PC-9 (cell line): ENCODE measurements at places on chromosomes 7 and 10. TPM values are rescaled to one million over a fixed set of nuclear protein-coding genes. Genes with fewer than 3 reads are reported as not detected.
A peak's percentile ranks its signal among the peaks of the same experiment; 100 is the strongest.

DNA sequence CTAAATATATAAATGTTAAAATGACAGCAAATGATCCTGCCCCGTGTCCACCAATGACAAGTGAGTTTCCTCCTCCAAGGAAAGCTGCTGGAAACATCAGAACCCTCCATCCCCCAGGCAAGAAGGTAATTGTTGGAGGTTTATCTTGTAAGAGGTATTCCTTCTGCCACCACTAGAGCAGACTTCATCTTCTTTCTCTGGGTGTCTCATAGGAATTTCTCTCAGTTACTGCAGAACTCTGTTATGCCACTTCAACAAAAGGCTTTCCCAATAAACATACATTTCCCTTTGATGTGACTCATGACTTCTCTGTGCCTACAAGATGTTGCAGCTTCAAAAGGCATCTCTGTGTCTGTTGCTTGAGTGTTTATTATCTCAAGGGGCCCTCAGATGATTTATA, 279.1 kb downstream of the BMPER start:
- H3K27me3 ChIP-seq = 0 out of 2 replicates have a peak, but pooled peaks cover 3% of the 10 kb centered on the region
- DNase-seq = no peak
- no peak overlapping the region for H3K27ac ChIP-seq
- no peaks in the 10 kb centered on the region for H3K36me3 ChIP-seq

DNA sequence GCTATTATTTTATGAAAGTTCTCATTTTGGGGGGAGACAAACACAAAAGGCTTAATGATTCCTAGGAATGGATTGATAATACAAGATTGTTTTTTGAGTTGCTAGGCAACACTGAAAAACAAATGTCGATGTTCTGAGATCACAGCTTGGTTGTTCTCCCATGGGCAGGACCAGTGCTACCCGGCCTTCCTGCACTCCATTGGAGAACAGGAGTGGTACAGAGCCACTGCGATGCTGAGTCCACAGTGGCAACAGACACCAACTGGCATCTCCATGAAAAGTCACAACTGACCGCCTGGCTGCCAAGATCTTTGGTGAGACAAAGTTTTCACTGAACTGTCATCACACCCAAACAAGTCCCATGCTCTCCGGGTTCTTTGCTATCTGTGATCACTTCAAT, 68.9 kb upstream of the NMT2 start:
- H3K4me1 ChIP-seq = no peaks in the 10 kb centered on the region
- H3K27me3 ChIP-seq = peaks cover 5% of the 10 kb centered on the region; the same call in 1 of the 2 replicates
- no peaks in the 10 kb centered on the region for H3K36me3 ChIP-seq
- no peak overlapping the region for H3K27ac ChIP-seq

DNA sequence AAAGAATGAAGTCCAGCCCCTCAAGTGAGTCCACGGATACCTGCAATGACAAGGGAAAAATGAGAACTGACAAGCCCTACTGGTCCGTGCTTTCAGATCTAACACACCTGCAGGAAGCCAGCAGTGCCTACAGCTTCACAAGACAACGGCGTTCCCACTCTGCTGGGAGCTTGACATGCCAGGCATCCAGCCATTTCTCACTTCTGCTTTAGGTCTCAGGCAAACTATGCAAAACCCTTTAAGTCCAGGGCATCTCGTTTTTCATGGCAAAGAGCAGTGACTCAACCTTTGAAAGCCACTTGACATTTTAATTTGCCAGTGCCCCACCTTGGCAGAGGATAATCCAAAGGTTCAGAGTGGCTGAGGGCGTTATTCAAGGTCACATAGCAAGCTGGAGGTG, 49.1 kb upstream of the GPAM start:
- H3K27me3 ChIP-seq = no peaks in the 10 kb centered on the region
- no peaks in the 10 kb centered on the region for H3K4me1 ChIP-seq
- no peaks in the 10 kb centered on the region for H3K36me3 ChIP-seq
- H3K27ac ChIP-seq = no peak overlapping the region
- DNase-seq = no peak

- no peaks in the 10 kb centered on the region for H3K4me1 ChIP-seq
- no peaks in the 10 kb centered on the region for H3K36me3 ChIP-seq
- no peak for DNase-seq
- H3K27ac ChIP-seq = no peak overlapping the region
Observed at GRCh38 chr10:133183646-133184378, 23.8 kb downstream of the KNDC1 start.

GRCh38 chr7:134327896-134328295, 11.2 kb upstream of the SLC35B4 start:
- DNase-seq = peak; percentile 58
- no peaks in the 10 kb centered on the region for H3K4me1 ChIP-seq
- H3K27me3 ChIP-seq = no peaks in the 10 kb centered on the region
- no peaks in the 10 kb centered on the region for H3K36me3 ChIP-seq
- H3K4me3 ChIP-seq = no peak overlapping the region

DNA sequence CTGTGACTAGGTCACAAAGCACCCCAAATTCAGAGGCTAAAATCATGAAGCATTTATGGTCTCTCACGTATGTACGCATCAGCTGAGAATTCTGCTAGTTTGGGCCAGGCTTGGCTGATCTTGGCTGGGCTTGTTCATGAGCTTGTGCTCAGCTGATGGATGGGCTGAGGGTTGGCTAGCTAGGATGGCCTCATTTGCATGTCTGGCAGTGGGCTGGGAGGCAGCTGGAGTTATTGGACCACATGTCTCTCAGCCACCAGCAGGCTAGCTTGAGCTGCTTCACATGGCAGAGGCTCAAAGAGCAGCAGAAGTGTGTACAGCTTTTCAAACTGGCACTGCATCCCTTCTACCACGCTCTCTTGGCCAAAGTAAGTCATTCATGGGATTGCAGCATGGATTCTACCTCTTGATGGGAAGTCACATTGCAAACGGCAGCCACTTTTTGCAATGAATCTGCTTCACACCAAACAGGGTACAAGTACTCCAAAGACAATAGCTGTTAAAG, 770.3 kb downstream of the TYW1 start:
- DNase-seq = no peak
- no peak overlapping the region for H3K4me3 ChIP-seq
- H3K4me1 ChIP-seq = no peaks in the 10 kb centered on the region
- H3K27me3 ChIP-seq = peaks cover 12% of the 10 kb centered on the region
- H3K27ac ChIP-seq = no peak overlapping the region
- H3K36me3 ChIP-seq = no peaks in the 10 kb centered on the region

GRCh38 chr7:111029574-111030251, 61.2 kb upstream of the LRRN3 start:
- H3K36me3 ChIP-seq = no peaks in the 10 kb centered on the region
- no peak for DNase-seq
- H3K27ac ChIP-seq = no peak overlapping the region
- no peaks in the 10 kb centered on the region for H3K27me3 ChIP-seq
- H3K4me3 ChIP-seq = no peak overlapping the region

- no peak overlapping the region for H3K27ac ChIP-seq
- H3K4me3 ChIP-seq = no peak overlapping the region
- DNase-seq = no peak
- H3K36me3 ChIP-seq = no peaks in the 10 kb centered on the region
Observed at GRCh38 chr7:157991761-157992160, 595.9 kb downstream of the PTPRN2 start.

- no peak for DNase-seq
- H3K4me3 ChIP-seq = peak overlapping the region; percentile 96
- peaks cover 56% of the 10 kb centered on the region for H3K4me1 ChIP-seq
- H3K36me3 ChIP-seq = 0 out of 2 replicates have a peak, but pooled peaks cover 6% of the 10 kb centered on the region
- no peak overlapping the region for H3K27ac ChIP-seq
Observed at GRCh38 chr7:35695987-35696386, 1.1 kb upstream of the HERPUD2 start.

PIK3CG gene
- total RNA-seq = not detected in 2 replicates

DNA sequence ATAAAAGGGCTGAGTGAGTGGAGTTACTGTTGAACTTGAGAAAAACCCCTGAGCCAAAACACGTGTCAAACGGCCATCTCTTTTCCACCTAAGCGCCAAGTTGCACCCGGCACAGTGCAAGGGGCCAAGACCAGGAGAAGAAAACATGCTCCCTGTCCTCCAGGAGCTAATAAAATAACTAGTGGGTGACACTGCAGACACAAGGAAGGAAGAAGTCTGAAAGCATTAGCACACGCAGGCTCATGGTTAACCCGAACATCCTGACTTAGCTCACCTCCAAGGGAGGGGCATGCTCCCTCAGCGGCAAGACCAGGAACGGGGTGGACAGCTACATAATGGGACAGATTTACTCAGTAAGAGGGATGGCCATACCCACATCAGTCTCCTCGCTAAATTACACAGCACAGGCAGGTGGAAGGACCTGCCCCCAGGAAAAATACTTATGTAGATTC, 65.0 kb downstream of the PIP4K2A start:
- H3K36me3 ChIP-seq = no peaks in the 10 kb centered on the region
- no peaks in the 10 kb centered on the region for H3K27me3 ChIP-seq
- no peak overlapping the region for H3K27ac ChIP-seq
- H3K4me3 ChIP-seq = no peak overlapping the region

DNA sequence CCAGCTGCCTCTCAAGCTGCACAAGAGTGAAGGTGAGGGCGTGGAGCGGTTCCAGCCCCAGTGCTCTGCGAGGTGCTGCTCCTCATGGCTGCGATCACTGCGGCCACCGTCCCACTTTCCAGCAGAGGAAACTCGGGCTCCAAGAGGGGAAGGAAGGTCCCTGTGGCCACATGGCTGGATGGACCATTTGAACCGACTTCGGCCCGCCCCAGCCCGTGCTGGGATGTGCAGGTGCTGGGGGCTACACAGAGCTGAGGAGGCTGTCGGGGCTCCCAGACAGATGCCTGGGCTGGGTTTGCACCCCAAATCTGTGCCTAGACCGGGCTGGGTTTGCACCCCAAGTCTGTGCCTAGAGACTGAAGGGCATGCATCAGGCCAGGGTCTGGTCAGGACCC, 186.6 kb downstream of the DNAJB6 start:
- peaks cover 100% of the 10 kb centered on the region for H3K27me3 ChIP-seq
- H3K4me3 ChIP-seq = no peak overlapping the region
- H3K4me1 ChIP-seq = no peaks in the 10 kb centered on the region
- no peak for DNase-seq

GRCh38 chr10:103605359-103606096, 112.0 kb downstream of the NEURL1 start:
- H3K36me3 ChIP-seq = no peaks in the 10 kb centered on the region
- H3K4me3 ChIP-seq = no peak overlapping the region
- H3K4me1 ChIP-seq = no peaks in the 10 kb centered on the region
- H3K27ac ChIP-seq = no peak overlapping the region

STMP1 gene
- 60.4 and 77.0 TPM in 2 replicates for total RNA-seq

- H3K27ac ChIP-seq = no peak overlapping the region
- DNase-seq = no peak
- no peaks in the 10 kb centered on the region for H3K4me1 ChIP-seq
- H3K36me3 ChIP-seq = no peaks in the 10 kb centered on the region
- no peaks in the 10 kb centered on the region for H3K27me3 ChIP-seq
Observed at GRCh38 chr10:53479365-53479764, 706.8 kb upstream of the MBL2 start.

IFIT1B gene
- not detected in 2 replicates for total RNA-seq

PPP1R3C gene
- 1.5 and 1.8 TPM in 2 replicates for total RNA-seq

DNA sequence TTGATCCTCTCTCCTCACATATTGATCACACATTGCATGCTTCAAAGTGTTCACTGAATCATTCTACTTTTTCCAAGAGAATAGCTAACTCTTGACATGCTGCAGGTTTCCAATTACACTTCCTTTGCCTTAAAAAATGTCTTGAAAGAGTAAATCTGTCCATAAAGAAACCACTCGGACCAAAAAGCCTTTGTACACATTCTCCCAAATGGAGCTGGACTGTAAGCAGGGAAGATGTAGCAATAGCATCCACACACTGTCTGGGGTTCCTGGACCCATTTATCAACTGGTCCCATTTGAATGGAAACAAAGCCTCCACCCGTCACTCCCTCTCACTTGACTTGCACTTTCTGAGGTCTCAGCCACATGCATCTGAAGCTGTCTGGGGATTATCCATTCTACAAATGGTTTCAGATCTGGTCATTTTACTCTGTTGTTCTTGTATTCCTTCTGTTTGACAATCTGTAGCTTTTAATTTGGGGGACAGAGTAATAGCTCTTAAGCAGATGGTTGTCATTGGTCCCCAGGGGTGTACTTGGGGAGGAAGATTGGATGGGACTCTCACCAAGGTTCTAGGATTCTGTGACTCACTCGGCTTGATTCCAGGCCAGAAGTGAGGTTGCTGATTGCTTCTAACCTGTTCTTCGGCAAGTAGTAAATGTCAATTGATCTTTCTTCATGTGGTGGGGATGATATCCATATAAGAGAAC, 203.5 kb downstream of the HIBADH start:
- H3K27me3 ChIP-seq = no peaks in the 10 kb centered on the region
- no peaks in the 10 kb centered on the region for H3K36me3 ChIP-seq
- H3K4me1 ChIP-seq = no peaks in the 10 kb centered on the region
- H3K4me3 ChIP-seq = no peak overlapping the region

DNA sequence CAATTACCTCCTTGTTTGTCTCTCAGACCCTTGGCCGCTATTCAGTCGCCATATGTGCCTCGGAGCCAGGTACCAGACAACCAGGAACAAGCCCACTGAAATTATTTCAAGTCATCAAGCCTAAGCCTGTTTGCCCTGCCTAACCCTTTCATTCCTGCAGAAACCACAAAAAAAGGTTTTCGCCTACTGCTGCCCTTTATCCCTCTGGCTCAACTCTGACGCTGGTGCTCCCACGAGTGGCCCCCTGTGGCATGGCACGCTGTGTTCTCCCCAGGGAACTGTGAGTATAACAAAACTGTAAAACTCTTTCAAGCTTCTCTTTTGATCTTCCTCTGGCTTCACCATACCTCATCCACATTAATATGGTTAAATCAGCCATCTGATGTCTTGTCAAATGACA, 215.7 kb upstream of the CDC14C start:
- no peaks in the 10 kb centered on the region for H3K27me3 ChIP-seq
- H3K4me3 ChIP-seq = no peak overlapping the region

UTF1 gene
- total RNA-seq = not detected in 2 replicates

DNA sequence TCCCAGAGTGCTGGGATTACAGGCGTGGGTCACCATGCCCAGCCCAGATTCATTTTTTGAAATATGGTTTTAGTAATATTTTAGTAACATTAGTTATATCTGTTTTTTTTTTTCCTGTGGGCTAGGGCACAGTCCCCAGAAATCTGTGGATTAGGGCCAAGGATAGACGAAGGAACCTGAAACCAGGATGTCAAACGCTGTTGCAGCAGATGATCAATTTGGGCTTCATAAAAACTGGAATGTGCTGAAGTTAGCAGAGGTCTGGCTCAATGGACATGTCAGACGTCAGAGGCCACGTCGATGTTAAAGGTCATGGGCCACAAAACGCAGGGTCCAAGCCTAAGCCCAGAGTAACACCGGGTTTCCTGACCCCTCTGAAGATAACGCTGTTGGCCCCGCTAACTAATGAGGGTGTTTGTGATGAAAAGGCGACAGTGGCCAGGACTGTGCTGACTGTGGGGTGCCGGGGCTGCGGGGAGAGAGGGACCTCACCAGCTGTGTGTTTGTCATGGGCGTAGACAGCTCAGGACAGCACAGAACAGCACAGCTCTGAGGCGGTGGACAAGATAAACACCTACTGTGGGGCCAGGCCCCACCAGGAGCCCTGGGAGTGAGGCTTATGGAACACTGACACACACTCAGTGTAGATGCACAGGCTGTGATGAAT, 23.8 kb upstream of the GTPBP4 start:
- no peak for DNase-seq
- H3K36me3 ChIP-seq = no peaks in the 10 kb centered on the region
- H3K27ac ChIP-seq = no peak overlapping the region
- no peak overlapping the region for H3K4me3 ChIP-seq
- peaks cover 16% of the 10 kb centered on the region; the same call in 1 of the 2 replicates for H3K27me3 ChIP-seq

GRCh38 chr10:51651063-51651462, 48.3 kb downstream of the CSTF2T start:
- H3K36me3 ChIP-seq = no peaks in the 10 kb centered on the region
- no peaks in the 10 kb centered on the region for H3K27me3 ChIP-seq
- H3K4me3 ChIP-seq = no peak overlapping the region
- no peaks in the 10 kb centered on the region for H3K4me1 ChIP-seq
